Inflammatory macrophage treated with lipopolysaccharide for 4 hours (primary cell): ENCODE measurements at places on chromosomes 16 and 17.

DNA sequence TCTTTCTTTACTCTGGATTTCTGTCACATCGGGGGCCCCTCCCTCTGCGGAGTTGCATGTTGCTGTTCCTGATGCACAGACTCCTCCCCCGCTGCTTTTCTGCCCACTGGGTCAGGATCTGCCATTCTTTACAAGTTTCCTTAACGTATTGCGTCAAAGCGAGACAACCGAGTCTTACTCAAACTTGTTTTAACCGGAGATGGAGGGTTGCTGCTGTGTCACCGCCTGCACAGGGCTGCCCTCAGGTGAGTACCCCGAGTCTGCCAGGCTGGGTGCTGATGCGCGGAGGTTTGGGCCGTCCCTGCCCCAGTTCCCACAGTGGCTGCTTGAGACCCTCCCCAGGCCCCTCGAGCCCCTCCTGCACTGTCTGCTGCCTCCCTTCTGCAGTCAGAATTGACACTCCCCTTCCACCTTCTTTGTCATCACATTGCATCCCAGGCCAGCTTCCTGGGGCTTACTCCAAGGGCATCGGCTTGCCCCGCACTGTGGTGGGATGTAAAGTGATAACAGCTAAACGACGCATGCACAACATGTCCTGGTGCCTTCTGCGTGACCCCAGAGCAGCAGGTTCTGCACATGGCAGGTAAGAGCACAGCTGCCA lies 19.3 kb downstream of the CARHSP1 start:
- DNase-seq = no peak

- peak; percentile 55 for DNase-seq
Measured at GRCh38 chr17:45234641-45235415, 13.1 kb downstream of the FMNL1 start.

GRCh38 chr16:76277460-76278030 lies 344 bp downstream of the CNTNAP4 start:
- DNase-seq = no peak

DNA sequence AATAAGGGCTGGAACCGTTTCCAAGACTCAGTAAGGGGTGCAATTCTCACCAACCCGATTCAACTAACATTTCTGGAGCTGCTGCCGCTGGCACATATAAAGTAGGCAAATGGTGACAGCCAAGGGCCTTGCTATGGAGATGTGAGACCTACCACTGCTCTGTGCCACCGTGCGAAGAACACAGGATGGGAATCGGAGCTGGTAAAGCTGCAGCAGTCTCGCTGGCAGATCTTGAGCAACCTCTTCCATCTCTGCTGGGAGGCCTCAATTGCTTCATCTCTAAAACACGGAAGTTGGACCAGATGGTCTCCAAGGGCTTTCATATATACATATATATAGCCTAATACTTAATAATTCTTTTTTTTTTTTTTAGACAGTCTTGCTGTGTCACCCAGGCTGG lies 128.9 kb upstream of the RCVRN start:
- DNase-seq = peak; percentile 93

DNA sequence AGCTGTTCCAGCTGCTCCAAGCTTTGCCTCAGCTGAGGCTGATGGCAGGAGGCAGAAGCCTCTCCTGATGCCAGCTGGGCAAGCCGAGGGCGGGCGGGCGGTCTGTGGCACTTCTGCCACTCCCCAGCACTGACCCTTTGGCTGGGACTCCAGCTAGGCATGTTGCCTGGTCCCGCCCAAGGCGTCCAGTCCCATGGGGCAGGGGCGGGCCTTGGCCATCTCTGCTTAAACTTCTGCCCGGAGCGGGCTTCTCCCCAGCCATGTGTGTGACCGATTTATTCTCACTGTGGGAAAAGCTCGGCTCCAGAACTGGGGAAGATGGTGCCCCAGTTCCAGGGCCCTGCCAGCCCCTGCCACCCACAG lies 349.1 kb downstream of the SEC14L1 start:
- DNase-seq = no peak

DNA sequence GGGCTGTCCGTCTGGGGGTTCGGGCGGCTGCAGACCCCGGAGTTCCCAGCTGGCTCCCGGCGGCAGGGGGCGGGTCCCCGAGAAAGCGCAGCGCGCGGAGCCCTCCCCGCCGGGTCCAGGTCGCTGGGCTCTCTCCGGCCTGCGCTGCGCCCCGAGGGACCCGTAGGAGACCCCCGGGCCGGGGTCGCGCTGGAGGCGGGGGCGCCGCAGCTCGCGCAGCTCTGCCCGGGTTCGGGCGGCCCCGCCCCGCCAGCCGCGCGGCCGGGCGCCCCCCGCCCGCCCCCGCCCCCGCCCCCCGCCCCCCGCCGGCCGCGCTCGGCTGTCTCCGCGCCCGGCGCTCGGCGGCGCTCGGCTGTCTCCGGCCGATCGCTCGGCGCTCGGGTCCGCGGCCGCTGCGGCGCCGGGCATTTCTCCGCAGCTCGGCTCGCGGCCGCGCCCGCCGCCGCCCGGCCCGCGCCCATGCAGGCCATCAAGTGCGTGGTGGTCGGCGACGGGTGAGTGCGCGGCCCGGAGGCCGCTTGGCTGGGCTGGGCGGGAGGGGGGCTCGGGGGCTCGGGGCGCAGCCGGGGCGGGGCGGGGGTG lies at the start of gene RAC3:
TSS of gene RAC3 (plus strand) at position 376 of the 582 bp plus-strand sequence. CDS start at position 460, 84 bp downstream.
- DNase-seq = peak; percentile 13

GRCh38 chr17:80847496-80848230 lies 144.0 kb upstream of the CHMP6 start:
- DNase-seq = no peak

- peak; percentile 69 for DNase-seq
Measured at GRCh38 chr17:35947156-35947585, 3.7 kb upstream of the LYZL6 start.

- DNase-seq = no peak
Measured at GRCh38 chr17:31457391-31458234, 66.1 kb downstream of the RAB11FIP4 start.

DNA sequence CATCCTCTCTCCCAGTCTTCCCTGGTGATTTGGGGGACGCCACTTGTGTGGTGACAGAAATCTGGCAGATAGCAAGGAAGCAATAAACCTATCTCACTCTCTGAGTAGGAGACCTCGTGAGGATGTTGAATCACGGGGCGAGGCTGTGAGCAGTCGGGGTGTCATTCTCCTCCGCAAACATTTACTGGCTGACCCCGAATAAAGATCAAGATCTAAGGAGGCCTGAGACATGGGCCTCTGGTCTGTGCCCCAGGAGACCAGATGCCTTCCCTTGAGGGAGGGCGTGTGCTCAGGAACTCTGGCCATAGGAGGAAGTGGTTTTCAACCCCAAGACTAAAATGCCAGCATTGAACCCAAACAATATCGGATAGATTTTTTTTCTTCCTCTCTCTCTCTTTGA lies 53.1 kb downstream of the FOXL1 start:
- DNase-seq = no peak

- no peak for DNase-seq
Measured at GRCh38 chr17:57966875-57967274, 11.7 kb upstream of the CUEDC1 start.

GRCh38 chr17:45022288-45022648 lies 29.2 kb downstream of the DCAKD start:
- DNase-seq = no peak

DNA sequence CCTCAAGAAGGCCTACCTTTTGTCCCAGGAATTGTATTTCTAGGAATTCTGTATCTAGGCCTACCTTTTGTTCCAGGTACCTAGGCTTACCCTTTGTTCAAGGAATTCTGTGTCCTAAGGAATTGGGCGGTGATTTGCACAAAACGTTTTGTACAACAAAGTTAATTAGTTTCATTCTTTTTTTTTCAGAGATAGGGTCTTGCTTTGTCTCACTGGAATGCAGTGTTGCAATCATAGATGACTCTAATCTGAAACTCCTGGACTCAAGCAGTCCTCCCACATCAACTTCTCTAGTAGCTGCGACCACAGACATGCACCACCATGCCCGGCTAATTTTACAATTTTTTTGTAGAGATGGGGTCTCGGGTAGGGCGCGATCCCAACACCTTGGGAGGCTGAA lies 7.0 kb downstream of the CDR2L start:
- DNase-seq = peak; percentile 34

DNA sequence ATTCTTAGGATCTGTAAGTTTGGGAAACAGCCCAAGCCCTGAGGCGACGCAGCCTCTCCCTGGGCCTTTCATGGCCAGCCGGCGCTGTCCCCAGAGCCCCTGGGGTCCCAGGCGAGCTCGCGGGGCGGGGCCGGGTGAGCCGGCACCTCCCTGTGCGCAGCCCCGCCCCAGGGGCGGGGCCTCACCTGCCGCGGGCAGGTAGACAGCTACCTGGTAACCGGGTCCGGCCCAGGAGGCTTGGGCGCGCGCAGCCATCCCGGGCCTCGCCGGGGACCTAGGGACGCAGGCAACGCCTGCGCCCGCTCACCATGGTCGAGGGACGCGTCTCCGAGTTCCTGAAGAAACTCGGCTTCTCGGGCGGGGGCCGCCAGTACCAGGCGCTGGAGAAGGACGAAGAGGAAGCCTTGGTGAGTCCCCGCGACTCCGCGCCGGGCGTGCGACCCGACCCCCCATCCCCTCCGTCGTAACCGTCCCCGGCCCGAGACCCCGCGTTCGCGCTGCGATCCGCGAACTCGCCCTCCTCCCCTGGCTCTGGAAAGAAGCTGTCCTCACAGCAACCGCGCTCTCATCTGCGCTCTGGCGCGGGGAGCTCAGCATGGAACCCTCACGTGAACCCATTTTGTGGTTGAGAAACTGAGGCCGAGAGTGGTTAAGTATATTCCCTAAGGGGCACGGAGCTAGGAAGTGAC lies at the start of gene ATP2C2:
TSS of gene ATP2C2 (plus strand) at position 231 of the 689 bp plus-strand sequence. CDS start at position 309, 78 bp downstream.
- DNase-seq = no peak

- DNase-seq = no peak
Measured at GRCh38 chr16:27472091-27473020, 70.4 kb downstream of the IL21R start.

DNA sequence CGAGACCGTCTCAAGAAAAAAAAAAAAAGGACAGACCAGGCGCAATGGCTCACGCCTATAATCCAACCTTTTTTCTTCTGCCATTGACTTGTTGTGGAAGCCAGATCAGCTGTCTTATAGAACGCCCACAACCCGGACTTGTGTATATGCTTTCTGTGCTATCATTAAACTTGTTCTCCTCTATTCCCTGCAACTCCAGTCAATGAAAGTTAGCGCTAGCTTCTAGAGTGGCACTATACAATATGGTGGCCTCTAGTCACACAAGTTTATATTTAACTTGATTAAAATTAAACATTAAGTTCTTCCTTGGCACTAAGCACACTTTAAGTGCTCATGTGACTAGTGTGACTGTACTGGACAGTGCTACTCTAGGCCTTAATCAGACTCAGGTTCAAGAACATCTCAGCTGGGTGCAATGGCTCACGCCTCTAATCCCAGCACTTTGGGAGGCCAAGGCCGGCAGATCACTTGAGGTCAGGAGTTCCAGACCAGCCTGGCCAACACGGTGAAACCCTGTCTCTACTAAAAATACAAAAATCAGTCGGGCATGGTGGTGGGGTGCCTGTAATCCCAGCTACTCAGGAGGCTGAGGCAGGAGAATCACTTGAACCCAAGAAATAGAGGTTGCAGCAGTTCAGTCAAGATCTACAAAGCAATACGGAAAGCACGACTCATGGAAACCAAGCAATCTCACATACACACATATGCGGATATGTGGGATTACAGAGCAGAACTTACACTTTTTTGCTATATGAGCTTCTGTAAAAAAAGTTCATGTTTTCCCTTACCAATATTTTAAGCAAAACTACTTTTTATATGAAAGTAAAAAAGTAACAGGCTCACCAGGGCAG lies 18.8 kb upstream of the GLG1 start:
- no peak for DNase-seq

DNA sequence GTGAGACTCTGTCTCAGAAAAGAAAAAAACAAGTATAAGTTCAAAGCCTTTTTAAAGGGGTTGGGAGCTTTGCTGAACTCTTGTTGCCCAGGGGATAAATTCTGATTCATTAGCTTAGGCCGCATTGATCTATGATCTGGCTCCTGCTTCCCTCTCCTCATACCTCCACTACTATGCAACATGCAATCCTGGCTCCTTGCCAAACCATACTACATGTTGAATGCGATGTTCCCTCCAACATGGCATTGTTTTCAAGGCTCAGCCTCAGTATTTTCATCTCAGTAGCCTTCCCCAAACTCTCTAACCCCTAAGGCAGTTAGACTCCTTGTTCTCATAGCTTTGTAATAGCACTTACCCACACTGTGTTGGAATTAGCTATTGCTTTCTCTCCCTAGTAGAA lies 6.2 kb downstream of the REXO5 start:
- DNase-seq = no peak

DNA sequence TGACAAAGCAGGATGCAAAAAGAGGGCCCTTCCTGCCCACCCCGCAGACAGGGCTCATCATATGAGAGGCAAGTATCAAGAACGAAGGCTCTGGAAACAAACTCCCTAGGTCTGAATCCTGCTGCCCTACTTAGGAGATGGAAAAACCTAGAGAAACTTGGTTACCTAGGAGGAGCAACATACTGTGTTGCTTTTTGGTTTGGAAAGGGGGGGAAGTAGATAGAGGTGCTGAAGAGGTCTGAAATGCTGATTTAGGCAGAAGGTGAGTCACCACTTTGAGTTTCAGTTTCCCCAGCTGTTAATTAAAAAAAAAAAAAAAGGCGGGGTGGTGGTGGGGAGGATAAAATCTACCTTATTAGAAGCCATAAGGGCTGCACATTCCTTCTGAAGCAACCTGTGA lies 1.5 kb downstream of the N4BP1 start:
- peak; percentile 84 for DNase-seq

- DNase-seq = no peak
Measured at GRCh38 chr16:19046062-19046461, 21.4 kb upstream of the COQ7 start.

GRCh38 chr17:69254187-69254586 lies 25.6 kb upstream of the ABCA10 start:
- DNase-seq = no peak

DNA sequence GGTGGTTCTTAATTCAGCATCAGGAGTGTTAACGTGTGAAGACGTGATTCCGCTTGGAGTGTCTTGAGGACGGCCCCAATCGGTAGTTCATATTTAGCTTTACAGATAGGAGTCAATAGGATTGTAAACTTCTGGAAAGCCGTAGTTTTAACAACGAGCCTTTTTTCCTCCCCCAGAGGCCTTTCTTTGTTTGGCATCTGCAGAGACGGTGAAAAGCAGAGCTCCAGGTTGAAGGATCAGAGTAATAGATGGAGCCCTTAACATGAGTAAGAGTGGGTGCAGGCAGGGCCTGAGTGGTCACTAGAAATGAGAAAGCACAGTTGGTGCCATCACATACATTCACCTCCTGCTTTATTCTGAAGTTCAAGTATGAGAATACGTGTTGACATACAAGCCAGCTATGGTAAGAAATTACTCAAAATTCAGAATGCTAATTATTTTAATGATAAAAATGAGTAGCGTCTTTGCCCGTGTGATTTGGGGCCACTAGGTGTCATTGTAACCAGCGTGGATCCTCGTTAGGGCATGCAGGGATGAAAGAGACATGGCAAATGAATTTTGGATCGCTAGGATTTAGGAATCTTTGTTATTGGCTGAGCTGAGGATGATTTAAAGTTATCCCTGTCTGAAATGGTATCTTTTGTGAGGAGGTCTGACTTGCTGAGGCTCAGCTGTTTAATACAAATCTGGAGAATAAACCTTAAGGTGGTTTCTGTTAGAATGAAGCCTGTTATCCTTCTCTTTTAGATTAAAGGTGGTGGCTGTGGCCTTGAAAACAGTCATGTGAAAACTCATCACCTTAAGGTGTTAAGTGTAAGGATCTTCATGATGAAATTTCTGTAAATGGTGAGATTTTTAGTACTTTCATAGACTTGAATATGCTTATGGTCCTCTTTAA lies 18.6 kb downstream of the PRCD start:
- DNase-seq = peak; percentile 22
